ENCODE measurements at places on chromosomes 5 and 9. TPM values are rescaled to one million over a fixed set of nuclear protein-coding genes. Genes with fewer than 3 reads are reported as not detected.

Gene TEX48
- total RNA-seq, result not detected

Gene PCDHB15
- 0.12 TPM for total RNA-seq

Gene CDKN2A
- total RNA-seq, result not detected

Gene GABRA1
- not detected for total RNA-seq

Gene TTC23L
- total RNA-seq, result 0.12 TPM

Gene WDR55
- 25.1 TPM for total RNA-seq

Gene CBY3
- total RNA-seq, result not detected

Gene SLC6A7
- total RNA-seq, result 1.6 TPM

Gene PCDHGC5
- total RNA-seq, result 0.30 TPM

Gene FGF10
- not detected for total RNA-seq

Gene TLX3
- total RNA-seq, result not detected

Gene TLE1
- 7.3 TPM for total RNA-seq

Gene GLDC
- 4.4 TPM for total RNA-seq

Gene PCDHA1
- 0.12 TPM for total RNA-seq

Gene SLC45A2
- not detected for total RNA-seq

Gene FAM78A
- 1.1 TPM for total RNA-seq

All from NCI-H460 (cell line).